ENCODE measurements at places on chromosomes 16 and 17.

DNA sequence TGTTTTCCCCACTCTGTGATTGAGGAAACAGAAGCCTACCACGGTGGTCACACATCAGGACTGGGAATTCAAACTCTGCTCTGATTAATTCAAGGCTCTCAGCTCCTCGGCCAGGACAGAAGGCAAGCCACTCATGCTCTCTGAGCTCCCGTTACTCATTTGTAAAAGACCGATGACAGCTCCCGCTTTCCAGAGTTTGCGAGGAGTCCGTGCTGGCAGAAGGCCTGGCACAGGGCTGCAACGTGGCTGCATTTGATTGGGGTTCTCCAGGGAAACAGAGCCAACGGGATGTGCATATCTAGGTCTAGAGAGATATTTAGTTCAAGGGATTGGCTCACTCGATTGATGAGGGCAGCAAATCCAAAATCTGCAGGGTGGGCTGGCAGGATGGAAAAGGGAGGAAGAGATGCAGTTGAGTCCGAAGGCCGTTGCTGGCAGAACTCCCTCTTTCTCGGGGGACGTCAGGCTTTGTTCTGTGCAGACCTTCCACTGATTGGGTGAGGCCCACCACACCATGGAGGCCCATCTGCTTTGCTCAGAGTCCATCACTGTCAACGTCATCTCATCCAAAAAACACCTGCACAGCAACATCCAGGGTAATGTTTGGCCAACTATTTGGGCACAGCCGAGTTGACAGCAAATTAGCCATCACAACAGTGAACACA, 215.5 kb upstream of the RPL38 start:
- DNase-seq: no peak

GRCh38 chr16:70588565-70588964, 57.8 kb upstream of the IL34 start:
- no peak for DNase-seq

DNA sequence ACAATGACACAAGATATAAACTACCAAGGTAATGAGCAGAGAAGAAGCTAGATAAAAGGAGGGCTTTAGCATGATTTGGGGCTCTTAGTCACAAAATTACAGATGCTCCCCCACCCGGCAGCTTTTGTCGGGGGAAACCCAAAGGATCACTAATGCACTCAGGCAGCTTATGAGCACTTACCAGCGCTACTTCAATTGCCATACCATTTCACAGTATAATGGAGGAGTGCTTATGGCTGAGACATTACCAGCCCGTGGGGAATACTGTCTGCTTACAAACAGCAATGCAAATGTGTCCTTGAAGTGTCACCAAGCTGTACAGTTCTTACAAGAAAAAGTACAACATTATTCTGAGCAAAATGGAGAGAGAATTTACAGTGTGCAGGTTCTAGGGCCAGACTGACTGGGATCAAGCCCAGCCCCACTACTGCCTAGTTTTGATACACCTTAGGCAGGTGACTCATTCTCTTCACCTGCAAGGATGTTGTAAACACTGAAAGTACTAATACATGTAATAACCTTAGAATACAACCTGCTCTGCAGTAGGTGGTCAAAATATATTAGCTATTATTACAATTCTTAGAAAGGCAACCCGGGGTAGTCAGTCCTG, 16.3 kb downstream of the ANKFY1 start:
- no peak for DNase-seq

GRCh38 chr17:68246271-68247028, 1.4 kb upstream of the AMZ2 start:
- DNase-seq: no peak

DNA sequence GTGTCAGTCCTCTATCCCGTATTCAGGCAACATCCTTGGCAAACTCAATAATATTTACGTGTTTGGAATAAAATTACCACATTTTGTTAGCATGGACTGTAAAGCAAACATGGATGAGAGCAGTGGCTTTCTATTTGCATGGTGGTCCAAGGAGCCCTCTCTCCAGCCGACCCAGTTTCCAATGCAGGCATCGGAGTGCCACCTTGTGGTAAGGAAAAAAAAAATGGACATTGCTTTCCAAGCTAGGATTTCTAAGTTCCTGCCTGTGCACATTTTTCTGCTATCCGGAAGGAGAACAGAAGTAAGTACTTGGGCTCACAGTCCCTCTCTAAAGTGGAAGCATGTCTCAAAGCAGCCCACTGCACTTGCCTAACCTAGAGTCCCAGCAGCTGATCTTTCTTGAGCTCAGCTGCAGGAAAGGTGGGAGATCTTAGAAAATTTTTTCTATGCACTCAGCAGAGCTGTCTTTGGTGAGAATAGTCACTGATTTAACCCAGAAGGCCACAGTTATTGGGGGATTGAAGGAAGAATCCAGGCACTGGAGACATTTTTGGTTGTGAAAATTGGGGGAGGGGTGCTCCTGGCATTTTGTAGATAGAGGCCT, 46.0 kb upstream of the ERCC4 start:
- DNase-seq: no peak

- DNase-seq: no peak
These were observed 126.2 kb upstream of the RPL38 start for GRCh38 chr17:74077231-74077630.

DNA sequence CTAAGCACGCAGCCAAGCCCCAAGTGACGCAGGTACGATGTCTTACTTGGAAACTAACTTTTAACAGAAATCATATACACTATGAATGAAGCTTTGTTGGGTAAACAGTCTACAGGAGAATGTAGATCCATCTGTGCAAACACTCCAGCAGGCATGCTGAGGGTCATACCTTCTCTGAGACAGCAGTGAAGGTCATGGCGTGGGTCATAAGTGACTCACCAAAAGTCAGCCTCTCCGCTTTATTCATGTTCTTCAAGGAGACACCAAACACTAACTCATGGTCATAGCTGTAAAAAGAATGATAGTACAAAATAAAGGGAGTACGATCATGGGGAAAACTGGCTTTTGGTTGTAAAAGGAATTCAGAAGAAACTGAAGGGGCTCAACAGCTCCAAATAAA, 20.6 kb downstream of the BLMH start:
- no peak for DNase-seq

GRCh38 chr16:68404736-68405345, 43.5 kb downstream of the SMPD3 start:
- no peak for DNase-seq

DNA sequence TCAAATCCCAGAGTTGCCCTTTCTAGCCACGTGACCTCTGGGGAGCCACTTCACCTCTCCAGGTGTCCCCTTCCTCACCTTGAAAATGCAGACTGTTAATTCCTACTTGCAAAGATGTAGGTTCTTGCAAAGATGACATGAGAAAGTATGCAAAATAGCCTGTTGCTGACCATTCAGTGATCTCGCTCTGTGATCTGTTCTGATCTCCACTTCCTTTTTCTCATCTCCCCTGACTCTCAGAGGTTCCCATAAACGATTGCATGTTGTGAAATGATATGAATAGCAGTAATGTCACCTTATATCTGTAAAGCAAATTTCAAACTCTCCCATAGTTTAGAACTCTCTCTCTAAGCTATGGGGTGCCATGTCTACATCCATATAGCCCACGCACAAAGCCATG, 182.3 kb downstream of the TMEM132E start:
- DNase-seq: no peak

- DNase-seq: no peak
These were observed 2.9 kb upstream of the PSMC5 start for GRCh38 chr17:63824362-63824761.

DNA sequence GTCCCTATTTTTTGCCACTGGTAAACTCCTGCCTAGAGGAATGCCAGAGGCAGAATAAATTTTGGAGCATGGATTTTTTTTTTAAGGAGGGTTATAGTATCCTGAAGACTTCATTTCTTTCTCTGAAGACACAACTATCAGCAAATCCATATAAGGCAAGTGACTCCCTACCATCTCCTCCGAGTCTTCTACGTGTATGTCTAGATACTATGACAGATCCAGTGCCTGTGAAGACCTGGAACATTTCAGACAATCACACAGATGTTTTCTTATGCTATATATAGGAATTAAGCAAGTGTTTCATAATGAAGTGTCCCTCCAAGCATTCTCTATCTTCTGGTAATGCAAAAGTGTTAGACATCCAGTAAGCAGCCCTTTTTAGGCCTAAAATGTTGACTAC, 255.5 kb upstream of the TBX2 start:
- DNase-seq: no peak

DNA sequence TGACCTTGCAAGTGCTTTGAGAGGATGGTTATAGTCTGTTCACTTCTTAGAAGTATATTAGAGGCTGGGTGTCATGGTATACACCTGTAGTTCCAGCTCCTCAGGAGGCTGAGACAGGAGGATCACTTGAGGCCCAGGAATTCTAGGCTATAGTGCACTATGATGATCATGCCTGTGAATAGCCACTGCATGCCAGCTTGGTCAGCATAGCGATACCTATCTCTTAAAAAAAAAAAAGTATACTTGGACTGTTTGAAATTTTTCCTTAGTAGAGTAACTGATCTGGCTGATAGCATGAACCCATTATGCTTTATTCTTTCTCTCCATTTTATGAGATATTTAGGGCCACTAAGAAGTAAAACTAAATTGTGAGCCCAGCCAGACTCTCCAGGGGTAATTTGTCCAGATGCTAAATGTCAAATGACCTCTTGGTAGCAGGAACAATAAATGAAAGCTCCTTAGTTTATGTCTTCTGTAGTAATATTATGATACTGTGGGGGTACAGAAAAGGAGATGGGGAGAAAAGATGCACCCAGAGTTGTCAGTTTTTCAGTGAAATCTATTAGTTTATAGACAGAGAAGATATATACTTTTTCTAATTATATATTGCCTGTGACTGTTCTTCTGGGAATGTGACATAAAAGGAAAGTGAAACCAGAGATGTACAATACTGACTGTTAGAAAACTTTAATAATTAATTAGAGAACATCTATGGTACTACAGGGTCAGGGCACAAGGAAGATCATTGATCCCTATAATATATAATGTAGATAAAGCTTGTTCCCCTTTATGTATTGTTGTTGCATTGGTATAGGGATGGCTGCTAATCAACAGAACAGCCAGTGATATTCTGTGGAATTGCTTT, 335.3 kb upstream of the TBX2 start:
- DNase-seq: no peak

DNA sequence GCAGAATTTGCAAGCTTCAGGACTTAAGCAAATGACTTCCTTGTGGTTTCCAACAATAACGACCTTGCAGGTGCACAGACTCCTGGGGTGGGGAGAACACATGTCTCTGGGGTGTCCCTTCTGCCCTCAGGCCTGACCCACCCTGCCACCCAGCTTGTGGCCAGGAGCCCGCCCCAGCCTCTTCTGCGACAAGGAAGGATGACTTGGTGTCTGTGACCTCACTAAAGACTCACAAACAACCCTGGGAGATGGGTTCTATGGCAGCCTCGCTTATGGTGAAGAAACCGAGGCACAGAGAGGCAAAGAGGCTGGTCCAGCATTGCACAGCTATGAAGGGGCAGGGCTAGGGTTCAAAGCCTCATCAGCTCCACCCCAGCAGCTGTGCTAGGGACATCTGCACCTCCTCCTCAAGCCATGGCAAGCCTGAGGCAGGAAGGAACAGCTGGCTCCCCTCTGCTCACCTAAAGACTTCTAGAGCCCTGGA, 2.6 kb downstream of the ATP2A3 start:
- peak; percentile 19 for DNase-seq

GRCh38 chr17:39122991-39123390, 28.4 kb downstream of the PLXDC1 start:
- DNase-seq: no peak

DNA sequence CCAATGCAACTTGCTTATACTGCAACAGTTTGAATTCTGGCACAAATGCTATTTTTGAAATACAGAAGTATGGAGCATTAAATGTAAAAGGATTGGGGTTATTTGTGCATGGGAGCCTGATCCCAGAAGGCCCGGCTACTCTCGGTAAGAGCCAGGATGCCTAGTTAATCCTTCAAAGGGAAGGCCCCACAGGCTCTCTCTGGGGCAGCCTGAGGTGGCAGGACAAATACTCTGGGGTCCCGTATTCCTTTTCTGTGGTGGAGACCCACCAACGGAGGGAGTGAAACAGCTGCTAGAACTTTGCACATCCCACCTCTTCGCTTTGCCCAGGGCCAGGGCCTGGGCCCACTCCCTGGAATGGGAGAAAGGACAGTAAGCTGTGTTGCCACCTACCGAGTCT, 30.4 kb downstream of the ERN1 start:
- no peak for DNase-seq

- DNase-seq: peak; percentile 14
These were observed 23.6 kb downstream of the SEZ6 start for GRCh38 chr17:28982131-28982793.

DNA sequence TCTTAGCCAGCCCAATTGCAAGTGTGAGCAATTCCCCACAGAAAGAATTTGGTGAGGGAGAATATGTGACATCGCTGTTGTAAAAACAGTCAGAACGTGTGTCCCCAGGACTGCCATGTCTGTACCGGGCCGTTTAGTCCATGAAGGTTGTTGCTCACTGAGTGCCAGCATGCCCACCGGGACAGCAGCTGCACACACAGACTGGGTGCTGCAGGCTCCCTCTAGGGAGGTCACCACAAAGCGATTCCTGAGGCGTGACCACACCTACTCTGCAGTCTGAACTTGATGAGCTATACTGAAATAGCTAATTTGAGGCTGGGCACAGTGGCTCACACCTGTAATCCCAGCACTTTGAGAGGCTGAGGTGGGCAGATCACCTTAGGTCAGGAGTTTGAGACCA, 44.1 kb upstream of the ADORA2B start:
- DNase-seq: no peak

GRCh38 chr17:48610282-48611211, at the start of gene HOXB7:
Gene HOXB7, minus strand, starts transcription at chr17:48611017. Its CDS starts 99 bp downstream, at chr17:48610918.
- DNase-seq: peak; percentile 58

GRCh38 chr17:20111538-20111937, 102.4 kb downstream of the SPECC1 start:
- no peak for DNase-seq

DNA sequence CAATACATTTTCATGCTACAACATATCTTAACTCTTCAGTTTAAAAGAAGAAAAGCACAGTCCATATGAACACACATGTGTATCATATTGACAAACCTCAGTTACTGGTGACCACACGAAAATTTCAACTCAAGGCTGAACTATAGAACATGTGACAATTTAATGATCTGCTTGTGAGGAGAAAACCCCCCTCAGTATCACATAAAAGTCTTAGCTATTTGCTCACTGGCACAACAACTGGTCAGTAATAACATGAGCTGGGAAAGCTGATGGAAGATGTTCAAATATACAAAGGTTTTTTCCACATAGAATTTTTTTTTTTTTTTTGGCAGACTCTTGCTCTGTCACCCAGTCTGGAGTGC, 19.5 kb downstream of the ZNF652 start:
- no peak for DNase-seq

DNA sequence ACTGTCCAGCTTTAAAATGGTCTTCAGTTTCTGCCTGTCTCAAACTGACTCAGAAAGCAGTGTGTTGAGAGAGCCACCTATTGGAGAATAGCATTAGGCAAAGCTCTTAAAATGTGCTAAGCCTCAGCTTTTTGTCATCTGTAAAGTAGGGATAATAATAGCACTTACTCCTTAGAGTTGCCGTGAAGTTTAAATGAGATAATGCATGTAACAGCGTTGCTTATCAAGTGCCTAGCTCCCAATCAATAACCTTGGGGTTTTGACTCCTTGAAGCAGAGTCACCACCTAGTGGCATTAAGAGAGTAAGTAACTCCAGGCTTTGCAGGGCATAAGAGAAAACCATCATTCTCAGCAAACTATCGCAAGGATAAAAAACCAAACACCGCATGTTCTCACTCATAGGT, 163.3 kb downstream of the HS3ST2 start:
- no peak for DNase-seq
